ENCODE measurements at places on chromosomes 3 and 15.

GRCh38 chr3:6697285-6697684 lies 163.6 kb upstream of the GRM7 start:
- no peak for DNase-seq

DNA sequence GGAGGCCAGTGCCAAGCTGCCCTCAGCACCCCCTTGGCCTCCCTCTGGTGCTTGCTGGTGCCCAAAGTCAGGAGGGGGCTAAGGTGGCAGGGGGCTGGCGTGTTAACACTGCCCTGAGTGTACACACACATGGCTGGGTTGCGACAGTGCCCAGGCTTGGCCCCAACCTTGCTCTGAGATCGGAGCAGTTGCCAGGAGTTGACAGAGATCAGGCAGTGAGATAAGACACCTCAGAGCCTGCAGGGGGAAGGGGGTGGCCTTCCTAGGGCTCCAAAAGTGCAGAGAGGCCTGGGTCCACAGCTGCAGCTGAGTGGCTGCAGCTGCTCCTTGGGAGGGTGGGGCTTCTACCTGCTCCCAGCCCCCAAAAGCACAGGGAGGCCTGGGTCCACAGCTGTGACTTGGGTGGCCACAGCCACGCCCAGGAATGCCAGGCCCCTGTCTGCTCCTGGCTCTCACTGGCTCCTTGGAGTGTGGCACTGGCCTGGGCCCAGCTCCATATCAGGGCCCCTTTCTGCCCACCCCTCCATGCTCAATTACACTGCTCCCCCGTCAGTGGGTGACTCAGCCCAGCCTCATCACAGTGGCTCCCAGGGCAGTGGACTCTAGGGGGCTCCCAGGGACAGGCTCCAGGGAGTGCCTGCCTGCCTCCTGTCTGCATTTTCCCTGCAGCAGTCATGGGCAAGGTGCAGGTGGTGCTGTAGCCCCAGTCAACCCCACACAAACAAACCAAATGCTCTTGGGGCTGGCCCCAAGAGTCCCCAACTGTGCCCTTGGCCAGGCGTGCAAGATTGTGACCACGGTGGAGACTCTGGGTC lies 56.4 kb upstream of the C15orf39 start:
- DNase-seq = peak; percentile 86

GRCh38 chr3:43542328-43543043 lies 79.3 kb downstream of the ANO10 start:
- no peak for DNase-seq

DNA sequence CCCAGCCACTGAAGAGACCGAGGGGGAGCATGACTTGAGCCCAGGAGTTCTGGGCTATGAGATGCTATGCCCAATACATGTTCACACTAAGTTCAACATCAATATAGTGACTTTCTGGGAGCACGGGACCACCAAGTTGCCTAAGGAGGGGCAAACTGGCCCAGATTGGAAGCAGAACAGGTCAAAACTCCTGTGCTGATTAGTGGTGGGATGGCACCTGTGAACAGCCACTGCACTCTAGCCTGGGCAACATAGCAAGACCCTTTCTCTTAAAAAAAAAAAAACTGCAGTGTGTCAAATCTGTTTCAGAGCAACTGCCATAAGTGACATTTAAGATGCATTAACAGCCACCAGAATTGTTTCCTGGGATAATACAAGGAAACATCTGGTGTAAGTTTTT lies 9.8 kb downstream of the HES1 start:
- no peak for DNase-seq

DNA sequence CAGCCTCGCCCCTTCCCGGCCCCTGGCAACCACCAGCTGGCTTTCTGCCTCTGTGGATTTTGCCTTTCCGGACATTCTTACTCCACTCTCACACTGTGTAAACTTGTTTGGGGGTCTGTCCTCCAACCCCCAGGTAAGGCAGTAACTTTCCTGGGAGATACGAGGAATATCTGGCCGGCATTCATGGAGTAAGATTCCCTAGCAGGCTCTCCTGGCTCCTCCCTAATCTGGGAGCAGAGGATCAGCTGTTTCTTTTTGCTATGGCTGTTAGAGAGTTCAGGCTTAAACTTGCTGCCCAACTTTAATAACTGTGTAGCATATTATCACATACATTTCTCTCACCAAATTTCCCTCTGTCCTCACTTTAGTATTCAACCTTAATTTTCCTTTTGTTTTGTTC lies 64.3 kb downstream of the IGF2BP2 start:
- no peak for DNase-seq

GRCh38 chr3:100412912-100413590 lies 11.7 kb downstream of the LNP1 start:
- DNase-seq = no peak

DNA sequence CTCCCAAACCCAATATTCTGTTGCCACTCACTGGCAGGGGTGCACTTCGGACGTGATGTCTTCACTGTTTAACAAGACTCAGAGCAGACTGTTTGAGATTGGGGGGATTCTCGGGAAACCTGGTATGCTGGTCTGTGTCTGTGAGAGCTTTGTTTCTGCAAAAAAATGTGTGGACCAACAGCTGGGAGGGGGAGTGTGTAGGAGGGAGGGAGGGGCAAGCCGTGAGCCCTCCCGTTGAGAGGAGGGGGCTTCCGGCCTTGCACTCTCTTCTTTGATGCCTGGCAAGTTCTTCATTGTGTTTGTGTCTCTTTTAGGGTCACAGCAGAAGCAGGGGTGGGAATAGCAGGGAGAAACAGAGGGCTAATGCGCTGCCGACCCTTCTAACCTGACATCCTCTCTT lies 74.9 kb upstream of the NDN start:
- DNase-seq = no peak

- DNase-seq = no peak
Observed at GRCh38 chr15:66308531-66308930, 15.2 kb downstream of the DIS3L start.

DNA sequence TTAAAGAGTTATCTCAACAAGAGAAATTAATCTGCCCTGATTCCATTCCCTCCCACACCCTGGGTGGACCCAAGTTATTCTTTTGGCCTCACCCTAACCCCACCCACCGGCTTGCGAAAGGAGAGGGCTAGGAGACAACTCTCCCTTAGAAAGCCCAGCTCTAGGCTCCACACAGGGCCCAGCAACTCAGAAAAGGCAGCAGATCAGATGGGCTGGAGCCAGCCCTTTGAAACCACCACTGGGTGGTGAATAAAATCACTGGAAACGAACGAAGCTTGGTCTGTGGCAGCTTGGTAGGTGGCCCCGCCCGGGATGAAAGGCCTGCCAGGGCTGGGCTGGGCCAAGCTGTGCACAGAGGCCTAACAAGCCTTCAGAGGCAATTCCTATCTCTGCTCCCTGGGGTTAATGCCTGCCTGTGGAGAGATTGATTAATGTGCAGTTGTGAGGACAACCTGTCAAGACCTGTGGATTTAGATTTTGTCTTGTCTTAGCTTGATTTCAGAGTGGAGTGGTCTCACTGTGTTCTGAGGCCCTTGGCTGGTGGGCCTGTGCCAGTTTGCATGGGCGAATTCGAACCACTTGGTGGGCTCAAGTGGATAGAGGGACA lies 38.8 kb downstream of the BHLHE40 start:
- peak; percentile 75 for DNase-seq

GRCh38 chr15:75828429-75828828 lies 14.8 kb upstream of the UBE2Q2 start:
- no peak for DNase-seq

DNA sequence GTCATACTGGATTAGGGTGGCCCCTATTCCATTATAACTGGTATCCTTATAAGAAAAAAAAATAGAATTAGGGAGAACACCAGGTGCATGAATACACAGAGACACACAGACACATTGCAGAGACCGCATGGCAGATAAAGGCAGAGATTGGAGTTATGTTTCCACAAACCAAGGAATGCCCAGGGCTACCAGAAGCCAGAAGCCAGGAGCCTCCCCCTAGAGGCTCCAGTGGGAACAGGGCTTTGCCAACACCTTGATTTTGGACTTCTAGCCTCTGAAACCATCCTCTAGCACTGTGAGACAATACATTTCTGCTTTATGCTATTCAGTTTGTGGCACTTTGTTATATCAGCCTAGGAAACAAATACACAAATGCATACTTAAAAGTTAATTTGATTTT lies 10.4 kb downstream of the GOLM2 start:
- DNase-seq = peak; percentile 47

DNA sequence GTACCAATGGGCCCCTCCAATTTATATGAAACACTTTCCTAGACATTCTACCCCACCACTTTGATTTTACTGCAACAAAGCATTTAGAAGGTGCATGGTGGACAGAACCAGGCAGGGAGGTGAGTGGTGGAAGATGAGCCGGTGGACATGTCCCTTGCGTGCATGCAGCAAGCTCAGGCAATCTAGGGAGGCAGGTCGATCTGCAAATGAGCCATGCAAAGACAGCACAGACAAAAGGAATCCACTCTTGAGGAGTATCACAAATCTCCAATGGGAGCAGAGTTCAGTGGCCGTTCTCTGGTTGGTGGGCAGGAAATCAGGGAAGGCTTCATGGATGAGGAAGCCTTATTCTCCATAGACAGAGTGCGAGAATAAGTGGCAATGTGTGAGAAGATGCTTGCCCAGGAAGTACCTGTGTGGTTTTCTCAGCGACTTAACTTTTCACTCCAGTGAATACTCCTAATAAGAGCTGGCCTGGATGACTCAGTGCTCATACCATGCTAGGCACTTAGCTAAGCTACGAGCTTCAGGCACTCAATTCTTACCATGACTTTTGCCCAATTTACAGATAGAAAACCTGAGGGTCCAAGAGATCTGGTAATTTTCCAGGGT lies 152.5 kb downstream of the FOXP1 start:
- peak; percentile 67 for DNase-seq

GRCh38 chr3:44110648-44111047 lies 131.0 kb upstream of the TOPAZ1 start:
- no peak for DNase-seq

- no peak for DNase-seq
Observed at GRCh38 chr15:29409890-29410289, 140.3 kb upstream of the NSMCE3 start.

GRCh38 chr3:8959668-8960067 lies 3.6 kb downstream of the RAD18 start:
- no peak for DNase-seq

DNA sequence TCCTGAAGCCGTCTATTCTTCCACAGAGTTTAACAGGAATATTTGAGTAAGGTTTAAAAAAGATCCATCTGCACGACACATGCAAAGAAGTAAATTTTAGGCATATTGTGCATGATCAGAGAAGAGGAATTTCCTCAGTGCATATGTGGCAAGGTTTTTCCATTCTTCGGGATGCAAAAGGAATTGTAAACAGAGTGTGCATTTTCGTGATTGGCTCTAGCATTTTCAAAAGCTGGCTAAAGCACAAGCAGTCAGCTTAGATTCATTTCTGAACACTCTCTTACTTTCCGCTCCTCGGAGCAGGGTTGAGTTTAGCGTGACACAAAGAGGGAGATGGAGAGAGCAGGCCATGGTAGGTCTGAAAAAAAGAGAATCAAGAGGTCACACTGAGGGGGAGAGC lies 128.2 kb downstream of the ADAMTS9 start:
- no peak for DNase-seq

GRCh38 chr3:159732172-159733111 lies 256.2 kb upstream of the IL12A start:
- peak; percentile 89 for DNase-seq

DNA sequence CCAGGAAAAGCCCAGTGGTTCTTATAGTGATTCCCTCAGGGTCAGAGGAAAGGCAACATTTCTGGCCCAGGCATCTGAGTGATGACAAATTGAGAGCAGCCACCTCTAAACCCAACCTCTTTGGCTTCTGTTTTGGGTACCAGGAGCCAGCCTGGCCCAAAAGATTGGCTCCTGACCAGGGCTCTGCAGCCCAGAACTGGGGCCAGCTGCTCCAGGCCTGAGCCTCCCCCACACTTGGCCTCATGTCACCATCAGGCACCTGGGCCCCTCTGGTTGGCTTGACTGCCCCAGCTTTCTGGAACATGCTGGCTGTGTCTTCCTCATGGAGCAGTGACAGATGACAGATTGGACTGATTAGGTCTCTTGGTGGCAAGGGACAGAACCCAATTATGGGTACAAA lies 26.0 kb upstream of the HCN4 start:
- no peak for DNase-seq

DNA sequence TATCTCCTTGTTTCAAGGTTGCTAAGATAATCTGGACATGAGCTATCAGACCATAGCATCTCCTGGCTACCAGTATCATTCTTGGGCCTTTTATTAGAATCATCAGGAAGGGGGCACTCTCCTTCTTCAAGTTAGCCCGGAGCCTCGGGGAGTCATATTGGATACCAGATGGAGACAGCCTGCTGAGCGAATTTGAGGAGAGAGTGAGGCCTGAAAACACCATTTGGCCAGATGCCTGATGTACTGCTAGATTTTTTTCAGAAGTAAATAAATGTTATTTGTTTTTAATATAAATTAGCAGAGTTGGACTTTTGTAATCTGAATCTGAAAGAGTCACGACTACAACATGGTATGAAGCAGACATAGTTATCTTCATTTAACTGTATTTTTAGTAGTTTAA lies 848.6 kb downstream of the IGSF11 start:
- peak; percentile 3 for DNase-seq

DNA sequence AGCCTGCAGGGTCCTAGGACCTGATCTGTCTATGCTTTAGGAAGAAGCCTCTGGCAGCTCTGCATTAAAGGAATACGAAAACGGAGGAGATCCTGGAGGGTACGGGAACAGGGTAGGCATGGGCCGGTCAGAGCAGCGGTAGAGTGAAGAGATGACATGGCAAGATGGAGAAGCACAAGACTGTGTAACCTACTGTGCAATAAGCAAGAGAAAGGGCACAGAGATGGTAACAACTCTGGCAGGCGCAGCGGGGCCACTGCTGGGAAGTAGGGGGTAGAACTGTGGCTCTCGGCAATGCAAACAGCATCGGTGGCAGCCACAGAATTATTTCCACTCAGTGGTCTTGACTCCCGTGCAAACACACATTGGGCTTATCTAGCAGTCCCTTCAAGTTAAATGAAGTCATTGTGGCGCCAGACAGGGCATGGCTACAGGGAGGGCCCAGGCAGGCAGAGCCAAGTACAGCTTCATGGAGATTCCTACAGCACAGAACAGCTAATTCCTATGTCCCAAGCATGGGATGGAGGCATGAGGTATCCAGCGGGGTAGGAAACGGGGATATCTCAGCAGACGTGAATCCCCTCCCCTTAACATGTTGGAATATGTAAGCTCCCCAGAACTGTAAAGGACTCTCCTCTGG lies 28.8 kb downstream of the WHAMM start:
- DNase-seq = no peak

Data from M059J (cell line).